ENCODE measurements at places on chromosomes 12 and 14.

DNA sequence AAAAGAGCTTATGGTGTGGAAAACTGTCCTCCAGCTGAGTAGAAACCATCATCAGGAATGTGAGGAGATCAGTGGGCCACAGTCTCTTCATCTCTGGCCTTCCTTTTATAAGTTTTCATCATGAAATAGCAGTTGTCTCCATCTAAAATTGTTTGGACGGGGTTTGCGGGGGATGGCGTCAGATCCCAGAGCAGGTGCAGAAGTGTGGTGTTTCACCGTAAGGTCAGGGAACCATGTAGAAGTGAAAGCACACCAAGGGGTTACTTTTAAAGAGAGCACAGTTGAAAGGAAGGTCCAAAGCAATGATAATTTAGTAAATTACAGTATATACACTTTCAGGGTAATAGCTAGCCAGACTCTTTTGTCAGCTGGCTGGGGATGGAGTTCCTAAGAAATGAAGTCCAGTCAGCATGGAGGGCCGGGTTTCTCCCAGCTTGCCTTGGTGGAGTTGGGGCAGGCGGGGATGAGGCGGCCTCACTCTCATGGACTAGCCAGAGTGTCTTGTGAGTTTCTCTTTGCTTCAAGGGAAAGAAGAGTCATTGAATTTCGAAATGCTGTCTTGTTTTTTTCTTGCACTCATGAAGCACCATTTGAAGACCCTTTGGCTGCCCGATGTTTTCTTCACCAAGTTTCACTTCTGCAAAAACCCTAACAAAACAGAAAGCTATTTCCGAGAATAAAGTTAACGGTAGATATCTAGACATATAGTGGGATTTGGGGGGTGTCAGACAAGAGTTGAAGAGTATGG, 100.6 kb downstream of the ETV6 start:
- DNase-seq, result no peak

DNA sequence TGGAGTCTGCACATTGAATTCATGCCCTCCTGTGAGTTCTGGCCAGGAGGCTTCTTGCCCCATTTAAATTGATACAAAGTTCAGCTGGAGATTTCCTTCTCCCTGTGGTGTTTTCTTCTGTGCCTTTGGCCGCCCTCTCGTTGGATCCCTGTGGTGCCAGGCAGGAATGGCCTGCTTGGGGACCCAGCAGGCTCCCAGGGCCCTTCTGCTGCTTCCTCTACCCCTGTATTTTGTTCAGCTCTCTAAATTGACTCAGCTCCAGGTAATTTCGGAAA, 197.2 kb downstream of the FOXA1 start:
- no peak for DNase-seq

GRCh38 chr12:113818833-113819232, 147.3 kb downstream of the RBM19 start:
- DNase-seq, result no peak

DNA sequence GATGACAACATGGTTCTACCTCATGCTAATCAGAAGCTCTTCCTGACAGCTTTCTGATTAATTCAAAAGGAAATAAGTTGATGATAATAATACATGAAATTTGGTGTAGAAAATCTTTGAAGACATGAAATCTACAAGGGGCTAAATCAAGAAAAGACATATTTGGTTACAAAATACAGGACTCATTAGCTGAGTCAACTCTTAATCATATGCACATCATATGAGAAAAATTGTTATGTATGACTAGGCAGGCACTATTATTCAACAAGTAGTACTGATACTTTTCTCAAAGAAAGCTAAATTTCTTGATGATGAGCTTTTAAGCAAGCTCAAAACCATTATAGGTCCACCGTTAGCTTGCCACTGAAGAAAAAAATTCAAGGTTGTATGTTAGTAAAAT, 7.1 kb downstream of the ABCC9 start:
- DNase-seq, result no peak

DNA sequence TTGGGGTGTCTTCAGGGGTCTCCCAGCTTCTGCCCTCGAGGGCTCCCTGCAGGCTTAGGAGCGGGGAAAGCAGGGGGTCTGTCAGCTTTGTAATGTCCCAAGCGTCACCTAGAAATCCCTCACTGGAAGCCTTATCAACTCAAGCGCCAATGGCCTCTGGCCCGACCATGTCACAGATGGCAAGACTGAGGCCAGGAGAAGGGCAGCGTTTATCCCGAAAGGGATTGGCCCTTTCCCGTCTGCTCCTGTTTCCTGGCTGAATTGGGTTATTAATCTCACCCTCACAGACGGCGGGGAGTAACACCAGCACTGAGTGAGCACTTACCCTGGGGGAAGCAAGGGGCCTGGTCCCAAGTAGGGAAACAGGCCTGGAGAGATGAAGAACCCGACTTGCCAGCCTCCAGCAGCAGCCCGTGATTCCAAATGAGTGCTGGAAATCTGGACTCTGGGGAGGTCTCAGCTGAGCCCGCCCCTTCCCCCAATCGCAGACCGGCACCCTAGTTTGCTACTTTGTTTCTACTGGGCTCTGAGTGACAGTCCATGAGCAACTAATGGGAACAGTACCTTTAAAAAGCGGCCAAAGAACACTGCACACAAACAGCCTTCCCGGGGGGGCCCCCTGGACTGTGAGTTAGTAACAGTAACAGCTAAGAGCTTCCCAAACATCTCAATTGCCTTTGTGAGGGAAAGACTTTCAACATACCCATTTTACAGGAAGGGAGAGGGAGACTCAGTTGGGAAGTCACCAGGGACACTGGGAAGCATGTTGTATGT, 2.1 kb upstream of the NCOR2 start:
- DNase-seq, result no peak

DNA sequence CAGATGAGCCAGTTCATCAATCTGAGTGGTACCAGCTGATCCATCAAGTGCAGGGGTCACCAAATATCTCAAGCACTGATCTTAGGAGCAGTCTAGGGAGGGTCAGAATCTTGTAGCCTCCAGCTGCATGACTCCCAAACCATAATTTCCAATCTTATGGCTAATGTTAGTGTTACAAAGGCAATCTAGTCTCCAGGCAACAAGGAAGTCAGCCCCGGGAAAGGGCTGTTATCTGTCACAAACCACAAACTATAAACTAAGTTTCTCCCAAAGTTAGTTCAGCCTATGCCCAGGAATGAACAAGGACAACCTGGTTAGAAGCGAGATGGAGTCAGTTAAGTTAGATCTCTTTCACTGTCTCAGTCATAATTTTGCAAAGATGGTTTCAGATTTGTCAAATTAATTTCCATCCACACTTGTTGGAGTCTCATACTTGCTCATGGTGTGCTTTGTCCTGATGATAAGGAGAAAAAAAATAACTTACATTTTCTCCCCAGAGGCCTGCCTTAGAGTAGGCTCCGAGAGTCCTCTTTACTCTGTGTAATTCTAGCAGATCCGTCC, 3.9 kb upstream of the ABHD4 start:
- no peak for DNase-seq

DNA sequence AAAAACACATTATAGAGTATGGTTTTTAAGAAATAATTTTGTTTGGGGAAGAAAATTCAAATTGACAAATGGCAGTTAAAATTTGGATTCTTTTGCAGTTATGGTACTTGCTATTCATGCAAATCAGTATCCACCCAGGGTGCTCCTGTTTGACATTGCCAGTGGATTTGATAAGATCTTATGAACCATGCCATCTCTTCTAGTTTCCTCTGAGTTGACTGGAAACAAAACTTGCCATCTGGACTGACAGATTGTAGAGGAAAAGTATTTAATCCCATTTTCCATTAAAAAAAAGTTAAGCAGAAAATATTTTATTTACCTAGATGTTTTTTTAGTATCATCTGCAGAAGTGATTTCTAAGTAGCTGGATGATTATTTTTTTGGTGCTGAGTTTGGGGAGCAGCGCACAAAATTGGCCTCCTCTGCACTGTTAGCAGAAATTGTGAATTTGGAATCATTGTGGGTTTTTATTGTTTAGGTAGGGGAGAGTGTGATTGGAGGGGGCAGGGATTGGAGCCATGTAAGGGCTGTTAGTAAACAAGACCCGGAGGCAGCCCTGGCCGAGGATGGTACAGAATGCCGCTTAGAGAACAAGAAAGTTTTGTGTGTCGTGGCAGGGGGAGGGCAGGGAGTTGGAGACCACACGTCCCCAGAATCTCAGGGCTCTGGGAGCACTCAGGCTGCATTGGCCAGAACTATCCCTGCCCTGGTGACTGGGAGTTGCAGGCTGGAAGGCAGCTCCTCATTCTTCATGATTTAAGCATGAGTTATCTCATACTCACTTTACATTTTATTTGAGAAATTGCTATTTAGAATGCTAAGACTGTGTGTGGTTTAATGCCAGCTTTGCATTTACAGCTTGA, 56.6 kb downstream of the WDR20 start:
- no peak for DNase-seq

- no peak for DNase-seq
These were observed 90.1 kb downstream of the LRRK2 start for GRCh38 chr12:40314927-40315326.

DNA sequence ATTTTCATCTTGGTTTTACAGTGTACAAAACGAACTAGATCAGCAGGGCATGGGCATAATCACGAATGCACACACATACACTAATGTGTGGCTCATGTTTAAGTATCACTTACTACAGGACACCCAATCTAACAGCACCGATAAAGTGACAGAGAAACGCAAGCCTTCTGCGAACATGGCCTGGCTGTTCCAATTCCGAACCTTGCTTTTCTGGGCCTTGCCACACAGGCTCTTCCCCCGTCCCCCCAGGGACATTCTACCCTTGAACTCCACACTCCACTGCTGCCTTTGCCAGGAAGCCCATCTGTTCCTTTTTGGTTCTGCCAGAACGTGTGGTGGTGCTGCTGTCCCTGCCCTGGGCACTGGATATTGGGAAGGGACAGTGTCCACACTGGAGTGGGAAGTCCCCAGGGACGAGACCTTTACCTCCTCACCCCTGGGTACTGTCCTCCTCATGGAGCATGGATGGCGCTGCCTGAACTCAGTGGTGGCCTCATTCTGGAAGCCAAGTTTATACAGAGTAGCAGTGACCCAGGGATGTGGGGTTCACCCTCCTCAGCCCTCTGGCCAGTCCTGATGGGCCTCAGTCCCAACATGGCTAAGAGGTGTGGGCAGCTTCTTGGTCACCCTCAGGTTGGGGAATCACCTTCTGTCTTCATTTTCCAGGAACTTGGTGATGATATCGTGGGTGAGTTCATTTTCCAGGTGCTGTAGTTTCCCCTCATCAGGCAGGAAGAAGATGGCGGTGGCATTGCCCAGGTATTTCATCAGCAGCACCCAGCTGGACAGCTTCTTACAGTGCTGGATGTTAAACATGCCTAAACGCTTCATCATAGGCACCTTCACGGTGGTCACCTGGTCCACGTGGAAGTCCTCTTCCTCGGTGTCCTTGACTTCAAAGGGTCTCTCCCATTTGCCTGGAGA, 7.9 kb downstream of the SERPINA1 start:
- no peak for DNase-seq

- no peak for DNase-seq
These were observed 59.5 kb downstream of the SEL1L start for GRCh38 chr14:81474148-81474492.

DNA sequence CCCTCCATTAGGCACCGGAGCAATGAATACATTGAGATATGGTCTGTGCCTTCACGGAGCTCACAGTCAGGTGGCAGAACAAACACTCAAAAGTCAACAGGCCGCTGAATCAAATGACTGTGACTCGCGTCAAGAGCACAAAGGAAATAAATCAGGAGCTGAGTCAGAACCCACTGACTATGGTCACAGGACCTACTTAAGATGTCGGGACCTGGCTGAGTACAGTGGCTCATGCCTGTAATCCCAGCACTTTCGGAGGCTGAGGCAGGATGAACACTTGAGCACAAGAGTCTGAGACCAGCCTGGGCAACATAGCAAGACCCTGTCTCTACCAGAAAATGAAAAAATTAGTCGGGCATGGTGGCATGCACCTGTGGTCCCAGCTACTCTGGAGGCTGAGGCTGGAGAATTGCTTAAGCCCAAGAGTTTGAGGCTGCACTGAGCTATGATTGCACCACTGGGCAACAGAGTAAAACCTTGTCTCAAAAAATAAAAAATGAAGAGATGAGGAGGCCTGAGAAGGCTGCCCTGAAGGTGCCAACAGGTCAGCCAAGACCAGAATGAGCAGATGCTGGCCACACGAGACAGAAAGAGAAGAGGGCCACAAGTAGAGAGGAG, 19.9 kb downstream of the TMEM233 start:
- DNase-seq, result no peak

DNA sequence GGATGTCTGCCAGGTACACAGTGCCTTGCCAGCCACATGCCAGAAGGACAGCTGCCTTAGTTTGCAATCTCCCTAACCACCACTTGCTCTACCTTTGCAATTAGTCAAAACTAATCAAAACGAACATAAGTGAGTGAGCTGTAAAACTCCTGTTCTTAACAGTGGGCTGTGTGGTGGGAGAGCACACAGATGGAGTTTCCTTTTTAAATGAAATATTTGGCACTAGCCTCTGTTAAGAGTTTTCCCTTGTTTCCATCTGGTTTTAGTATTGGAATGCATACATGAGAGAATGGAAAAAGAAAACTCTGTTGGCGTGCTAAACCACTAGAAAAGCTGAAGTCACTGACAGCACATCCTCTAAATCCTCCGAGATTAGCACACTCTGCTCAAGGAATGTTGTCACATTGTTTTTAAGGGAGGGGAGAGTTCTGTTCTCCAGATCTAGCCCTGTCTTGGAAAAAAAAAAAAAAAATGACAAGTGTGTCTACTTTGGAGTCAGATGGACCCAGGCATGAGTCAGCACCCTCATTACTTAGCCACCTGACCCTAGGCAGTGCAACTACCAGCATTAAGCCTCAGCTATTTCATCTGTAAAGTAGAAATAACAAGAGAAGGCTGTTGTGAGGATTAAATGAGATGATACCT, 83.9 kb downstream of the STXBP6 start:
- DNase-seq, result no peak

- DNase-seq, result no peak
These were observed 124.0 kb downstream of the BICD1 start for GRCh38 chr12:32230613-32230993.

GRCh38 chr12:123364532-123365024, at the start of gene SBNO1:
Gene SBNO1, minus strand, starts transcription at chr12:123364847. Its CDS starts 14,406 bp downstream, at chr12:123350441.
- no peak for DNase-seq

DNA sequence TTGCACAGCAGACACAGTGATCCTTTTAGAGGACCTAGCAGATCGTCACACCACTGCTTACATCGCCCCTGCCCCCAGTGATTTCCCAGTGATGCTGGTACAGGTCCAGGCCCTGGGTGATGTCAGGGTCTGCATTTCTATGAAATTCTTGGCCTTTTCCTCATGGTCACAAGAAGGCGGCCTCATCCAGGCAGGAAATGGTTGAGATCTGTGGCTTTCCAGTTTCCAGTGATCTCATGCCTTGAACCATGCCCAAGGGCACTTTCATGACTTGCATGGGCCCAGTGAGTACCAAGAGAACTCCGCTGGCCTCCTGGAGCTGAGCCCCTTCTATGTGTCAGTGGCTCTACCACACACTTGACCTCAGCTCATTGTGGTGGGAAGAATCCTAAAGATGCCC, 41.9 kb upstream of the BDKRB2 start:
- DNase-seq, result no peak

GRCh38 chr12:53756300-53757100, 4.7 kb upstream of the CISTR start:
- DNase-seq, result no peak

GRCh38 chr14:70788898-70789297, 20.4 kb downstream of the MAP3K9 start:
- DNase-seq, result no peak

- DNase-seq, result peak; percentile 43
These were observed 75.1 kb upstream of the CAPRIN2 start for GRCh38 chr12:30829876-30830275.

GRCh38 chr14:28301179-28301578, 465.4 kb upstream of the FOXG1 start:
- DNase-seq, result no peak
